ENCODE measurements at places on chromosomes 6 and 20. TPM values are rescaled to one million over a fixed set of nuclear protein-coding genes. Genes with fewer than 3 reads are reported as not detected.
A peak's percentile ranks its signal among the peaks of the same experiment; 100 is the strongest.

DNA sequence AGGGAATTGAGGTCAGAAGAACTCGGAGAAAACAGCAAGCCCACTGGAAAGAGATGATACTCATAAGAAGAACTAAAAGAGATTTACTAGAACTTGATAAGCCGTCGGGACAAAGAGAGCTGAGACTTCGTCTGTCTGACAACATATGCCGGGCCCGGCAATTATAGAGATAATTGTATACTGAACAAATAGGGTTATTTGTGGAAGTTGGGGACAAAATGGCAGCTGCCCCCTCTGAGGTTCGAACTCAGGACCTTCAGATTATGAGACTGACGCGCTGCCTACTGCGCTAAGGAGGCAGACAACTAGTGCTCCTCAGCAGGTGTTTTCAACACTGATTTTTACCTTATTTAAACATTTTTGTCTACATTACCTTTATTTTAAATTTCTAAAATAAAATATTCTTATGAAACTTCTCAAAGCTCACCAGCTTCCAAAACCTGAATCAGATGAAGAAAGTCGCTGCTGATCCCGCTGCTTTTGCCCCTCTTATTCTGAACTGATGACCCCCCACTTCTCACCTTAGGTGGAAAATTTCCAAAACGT lies 29.3 kb upstream of the TRIM27 start:
- no peak overlapping the region for H3K27ac ChIP-seq
- peak overlapping the region; percentile 33 for H3K4me3 ChIP-seq
- DNase-seq, result peak; percentile 65
- peaks cover 31% of the 10 kb centered on the region for H3K27me3 ChIP-seq
- H3K4me1 ChIP-seq, result peaks cover 19% of the 10 kb centered on the region

- no peaks in the 10 kb centered on the region for H3K27me3 ChIP-seq
- no peak overlapping the region for H3K27ac ChIP-seq
- H3K4me1 ChIP-seq, result peaks cover 45% of the 10 kb centered on the region
- H3K4me3 ChIP-seq, result no peak overlapping the region
Observed at GRCh38 chr20:51702556-51702955, 65.6 kb downstream of the ATP9A start.

DNA sequence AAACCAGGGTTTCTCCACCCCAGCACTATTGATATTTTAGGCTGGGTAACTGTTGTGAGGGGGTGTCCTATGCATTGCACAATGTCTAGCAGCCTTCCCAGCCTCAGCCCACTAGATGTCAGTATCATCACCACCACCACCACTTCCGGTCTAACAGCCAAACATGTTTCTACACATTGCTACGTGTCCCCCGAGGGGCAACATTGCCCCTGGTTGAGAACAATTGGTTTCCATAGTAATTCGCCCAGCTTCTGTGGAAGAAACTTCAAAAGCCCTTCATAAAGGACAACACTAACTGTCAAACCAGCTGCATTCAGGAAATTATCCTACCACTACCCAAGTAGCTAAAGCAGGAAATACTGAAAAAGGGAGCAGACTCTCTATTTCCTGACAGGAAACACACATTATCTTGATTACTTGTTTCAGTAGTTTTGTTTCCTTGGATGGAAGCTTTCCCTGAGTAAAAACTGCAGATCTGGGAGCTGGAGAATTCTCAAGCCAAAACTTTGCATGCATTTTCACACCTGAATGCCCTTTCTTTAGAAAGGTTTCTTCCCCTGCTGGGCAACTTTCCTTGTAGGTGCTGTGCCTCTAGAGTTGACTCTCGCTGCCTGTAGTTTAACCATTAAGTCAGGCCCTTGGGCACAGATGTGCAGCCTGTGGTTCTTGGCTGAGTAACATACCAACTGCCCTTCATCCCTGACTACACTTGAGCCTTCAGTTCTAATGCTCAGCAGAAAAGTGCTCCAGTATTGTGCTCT lies 23.6 kb downstream of the PKHD1 start:
- no peaks in the 10 kb centered on the region for H3K36me3 ChIP-seq
- H3K4me1 ChIP-seq, result peaks cover 7% of the 10 kb centered on the region
- no peak overlapping the region for H3K4me3 ChIP-seq
- no peaks in the 10 kb centered on the region for H3K27me3 ChIP-seq
- H3K27ac ChIP-seq, result no peak overlapping the region
- peak; percentile 53 for DNase-seq

GRCh38 chr20:36461600-36462439 lies 79.5 kb upstream of the MYL9 start:
- H3K4me1 ChIP-seq, result peaks cover 52% of the 10 kb centered on the region
- peak; percentile 87 for DNase-seq
- H3K27me3 ChIP-seq, result no peaks in the 10 kb centered on the region
- H3K4me3 ChIP-seq, result peak overlapping the region; percentile 66

The PRL gene
- not detected for total RNA-seq

The ATAT1 gene
- 3.2 TPM for total RNA-seq
